ENCODE measurements at places on chromosomes 11 and 22.

- no peak for DNase-seq
Measured at GRCh38 chr11:86458294-86459001, 83.8 kb downstream of the CCDC81 start.

DNA sequence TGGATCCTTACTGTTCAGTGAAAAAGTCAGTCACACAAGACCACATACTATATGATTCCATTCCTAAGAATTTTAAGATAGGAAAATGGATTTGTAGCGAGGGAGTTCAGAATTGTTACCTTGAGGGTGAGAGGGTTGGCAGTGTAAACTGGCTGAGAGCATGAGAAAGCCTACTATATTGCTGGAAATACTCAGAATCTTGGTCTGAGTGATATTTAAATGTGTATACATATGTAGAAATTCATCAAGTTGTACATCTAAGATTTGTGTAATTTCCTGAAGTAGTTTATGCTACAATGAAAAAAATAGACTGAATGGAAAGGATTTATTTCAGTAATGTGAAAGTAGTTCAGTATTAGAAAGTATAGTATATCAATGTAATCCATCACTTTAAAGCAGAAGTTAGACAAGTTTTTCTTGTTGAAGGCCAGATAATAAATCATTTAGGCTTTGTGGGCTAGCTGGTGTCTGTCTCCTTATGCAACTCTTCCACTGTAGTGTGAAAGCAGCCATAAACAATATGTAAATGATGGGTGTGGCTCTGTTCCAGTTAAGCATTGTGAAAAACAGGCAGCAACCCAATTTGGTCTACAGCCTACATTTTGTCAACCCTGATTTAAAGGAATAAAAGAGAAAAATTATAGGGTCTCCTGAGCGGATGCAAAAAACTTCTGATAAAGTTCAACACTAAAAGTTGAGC lies 127.2 kb upstream of the THY1 start:
- no peak for DNase-seq

DNA sequence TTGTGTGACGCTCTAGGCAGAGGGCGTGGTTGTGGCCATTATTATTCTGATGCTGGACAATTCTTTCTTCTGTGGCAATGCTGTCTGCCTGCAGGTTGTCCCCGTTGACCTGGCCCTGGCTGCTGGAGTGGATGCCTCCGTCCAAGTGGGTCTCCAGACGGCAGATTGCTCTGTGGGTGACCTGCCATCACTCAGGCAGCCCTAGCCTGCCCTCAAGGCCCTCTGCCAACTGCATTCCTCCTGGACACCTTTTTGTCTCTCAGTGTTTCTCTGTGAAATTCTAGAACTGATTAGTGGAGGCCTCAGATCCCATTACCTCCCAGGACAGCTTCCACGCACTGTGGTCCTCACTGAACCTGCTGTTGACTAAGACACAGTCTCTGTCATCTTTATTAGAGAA lies 86.7 kb downstream of the TBC1D22A start:
- no peak for DNase-seq

DNA sequence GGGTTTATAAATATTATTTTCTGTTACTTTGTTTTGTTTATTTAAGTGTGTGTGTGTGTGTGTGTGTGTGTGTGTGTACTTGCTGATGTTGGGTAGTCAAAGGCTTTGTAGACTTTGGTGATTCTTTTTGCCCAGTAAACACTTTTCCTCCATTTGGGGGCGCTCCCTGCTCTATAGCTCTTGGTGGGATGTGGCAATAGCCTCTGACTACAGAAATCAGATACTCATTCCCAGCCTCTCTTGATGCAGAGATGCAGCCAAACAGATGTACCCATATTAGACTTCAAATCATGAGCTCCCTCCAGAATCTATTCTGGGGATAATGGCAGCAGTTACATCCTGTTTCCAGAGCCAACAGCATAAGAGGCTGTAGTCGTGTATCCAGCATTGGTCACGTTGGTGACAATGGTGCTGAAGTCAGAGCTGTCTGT lies 33.4 kb upstream of the APOL5 start:
- DNase-seq = no peak

- no peak for DNase-seq
Measured at GRCh38 chr11:116960930-116961329, 123.5 kb upstream of the APOA1 start.

- DNase-seq = no peak
Measured at GRCh38 chr11:120563703-120564572, 52.4 kb downstream of the GRIK4 start.

GRCh38 chr22:47816863-47817210 lies 1054.4 kb downstream of the TBC1D22A start:
- DNase-seq = no peak

- no peak for DNase-seq
Measured at GRCh38 chr11:9629064-9629463, 34.8 kb upstream of the SWAP70 start.

GRCh38 chr11:131579932-131580387 lies 209.5 kb downstream of the NTM start:
- DNase-seq = no peak

GRCh38 chr22:50289942-50290630 lies 17.4 kb downstream of the PLXNB2 start:
- no peak for DNase-seq

- DNase-seq = peak; percentile 29
Measured at GRCh38 chr11:66100272-66101065, 30.4 kb downstream of the PACS1 start.

DNA sequence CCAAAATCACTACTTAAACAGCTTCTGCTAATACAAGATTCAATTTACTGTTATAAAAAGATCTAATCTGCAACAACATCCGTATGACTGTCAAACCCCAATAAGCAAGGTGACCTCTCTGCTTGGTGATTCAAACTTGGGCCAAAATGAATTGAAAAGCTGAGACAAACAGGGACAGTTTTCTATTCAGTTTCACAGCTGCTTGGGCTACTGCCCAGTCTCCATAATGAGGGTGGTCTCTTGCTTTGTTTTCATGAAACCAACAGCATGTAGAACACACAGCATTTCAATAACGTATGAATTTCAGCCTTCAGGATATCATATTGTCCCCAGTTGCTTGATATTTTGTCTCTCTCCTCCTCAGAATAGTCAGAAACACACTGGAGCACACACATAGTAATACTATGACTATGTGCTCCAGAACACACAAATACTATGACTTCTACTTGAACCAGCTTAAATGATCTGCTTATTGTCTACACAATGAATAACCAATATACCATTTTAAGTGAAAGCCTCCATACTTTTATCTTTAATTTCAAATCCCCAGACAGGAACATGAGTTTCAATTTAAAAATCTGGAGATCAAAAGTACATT lies 285.0 kb downstream of the TTC28 start:
- DNase-seq = no peak

DNA sequence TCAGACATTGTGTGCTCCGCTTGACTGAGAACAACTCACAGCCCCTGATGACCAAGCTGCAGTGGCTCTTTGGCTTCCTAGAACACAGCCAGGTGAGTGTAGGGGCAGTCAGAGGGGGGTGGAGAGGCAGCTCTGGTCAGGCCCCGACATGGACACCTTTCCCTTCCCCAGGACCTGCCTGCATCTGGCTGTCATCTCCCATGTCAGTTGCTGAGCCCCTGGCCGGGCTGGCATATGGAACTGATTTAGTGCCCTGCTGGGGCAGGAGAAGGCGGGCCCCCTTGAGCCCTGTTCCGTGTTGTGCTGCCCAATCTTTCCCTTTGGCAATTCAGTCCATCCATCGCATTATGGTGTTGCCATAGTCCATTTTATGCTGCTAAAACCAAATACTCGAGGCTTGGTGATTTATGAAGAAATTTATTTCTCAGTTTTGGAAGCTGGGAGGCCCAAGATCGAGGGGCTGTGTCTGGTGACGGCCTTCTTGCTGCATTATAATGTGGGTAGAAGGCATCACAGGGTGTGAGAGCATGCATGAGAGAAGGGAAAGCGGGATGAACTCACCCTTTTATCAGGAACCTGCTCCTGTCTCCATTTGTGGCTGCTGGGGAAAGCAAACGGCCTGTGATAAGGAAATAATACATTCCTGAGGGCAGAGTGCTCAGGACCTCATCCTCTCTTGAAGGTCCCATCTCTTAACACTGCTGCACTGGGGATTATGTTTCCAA lies 19.0 kb downstream of the USP35 start:
- no peak for DNase-seq

DNA sequence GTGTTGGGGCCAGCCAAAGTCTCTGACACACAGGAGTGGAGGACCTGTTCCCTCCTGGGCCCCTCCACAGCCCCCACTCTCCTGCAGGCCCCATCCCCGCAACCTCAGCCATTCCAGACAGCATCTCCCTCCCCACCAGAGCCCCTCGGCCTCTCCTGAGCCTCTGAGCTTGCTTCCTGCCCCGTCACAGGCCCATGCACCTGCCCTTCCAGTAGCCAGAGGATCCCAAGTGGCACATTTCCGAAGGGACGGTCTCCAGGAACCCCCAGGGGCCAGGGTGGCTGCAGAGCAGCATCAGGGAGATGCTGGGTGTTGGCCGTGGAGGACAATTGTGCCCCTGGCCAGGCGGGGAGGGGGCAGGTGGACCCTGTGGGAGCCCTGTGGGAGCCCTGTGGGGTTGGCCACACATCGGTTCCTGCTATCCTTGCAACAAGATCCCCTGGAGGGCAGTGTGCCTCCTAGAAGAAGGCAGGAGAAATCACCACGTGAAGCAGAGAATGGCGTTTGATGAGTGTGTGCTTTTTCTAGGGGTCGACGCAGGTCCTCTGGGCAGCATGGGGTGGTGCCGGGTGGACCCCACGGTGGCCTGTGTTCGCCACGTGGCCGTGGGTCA lies 45.3 kb upstream of the PPARA start:
- no peak for DNase-seq

DNA sequence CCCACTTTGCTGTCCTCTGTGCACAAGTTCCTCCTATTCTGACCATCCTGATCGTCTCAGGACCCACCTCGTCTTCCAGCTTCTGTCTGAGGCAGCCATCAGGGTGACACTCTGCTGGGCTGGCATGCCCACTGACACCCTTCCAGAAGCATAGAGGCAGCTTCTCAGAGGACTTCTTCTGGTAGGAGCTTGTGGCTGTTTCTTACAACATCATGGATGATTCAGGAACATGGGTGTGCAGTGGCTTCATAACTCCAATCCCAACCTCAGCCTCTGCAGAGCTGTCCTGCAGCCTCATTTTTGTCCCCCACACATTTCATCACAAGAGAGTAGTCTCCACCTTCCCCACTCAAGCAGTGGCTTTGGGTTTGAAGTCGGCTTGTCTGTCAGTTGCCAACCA lies 20.9 kb upstream of the CTR9 start:
- DNase-seq = no peak

DNA sequence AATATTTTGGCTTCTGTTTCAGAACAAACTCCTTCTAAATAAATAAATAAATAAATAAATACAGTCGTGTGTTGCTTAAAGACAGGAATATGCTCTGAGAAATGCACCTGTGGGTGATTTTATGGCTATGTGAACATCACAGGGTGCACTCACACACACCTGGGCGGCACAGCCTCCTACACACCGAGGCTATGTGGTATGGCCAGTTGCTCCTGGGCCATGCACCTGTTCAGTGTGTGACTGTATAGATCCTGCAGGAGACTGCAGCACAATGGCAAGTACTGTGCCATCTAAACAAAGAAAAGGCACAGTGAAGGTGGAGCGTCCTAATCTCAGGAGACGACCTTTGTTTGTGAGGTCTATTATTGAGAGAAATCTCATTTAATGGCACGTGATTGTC lies 1281.1 kb downstream of the TBC1D22A start:
- DNase-seq = no peak

- DNase-seq = no peak
Measured at GRCh38 chr11:16926883-16927626, 87.2 kb downstream of the PLEKHA7 start.

- no peak for DNase-seq
Measured at GRCh38 chr11:117414724-117415123, 87.1 kb downstream of the CEP164 start.

GRCh38 chr22:28798810-28799605 lies 1.4 kb downstream of the XBP1 start:
- DNase-seq = no peak

DNA sequence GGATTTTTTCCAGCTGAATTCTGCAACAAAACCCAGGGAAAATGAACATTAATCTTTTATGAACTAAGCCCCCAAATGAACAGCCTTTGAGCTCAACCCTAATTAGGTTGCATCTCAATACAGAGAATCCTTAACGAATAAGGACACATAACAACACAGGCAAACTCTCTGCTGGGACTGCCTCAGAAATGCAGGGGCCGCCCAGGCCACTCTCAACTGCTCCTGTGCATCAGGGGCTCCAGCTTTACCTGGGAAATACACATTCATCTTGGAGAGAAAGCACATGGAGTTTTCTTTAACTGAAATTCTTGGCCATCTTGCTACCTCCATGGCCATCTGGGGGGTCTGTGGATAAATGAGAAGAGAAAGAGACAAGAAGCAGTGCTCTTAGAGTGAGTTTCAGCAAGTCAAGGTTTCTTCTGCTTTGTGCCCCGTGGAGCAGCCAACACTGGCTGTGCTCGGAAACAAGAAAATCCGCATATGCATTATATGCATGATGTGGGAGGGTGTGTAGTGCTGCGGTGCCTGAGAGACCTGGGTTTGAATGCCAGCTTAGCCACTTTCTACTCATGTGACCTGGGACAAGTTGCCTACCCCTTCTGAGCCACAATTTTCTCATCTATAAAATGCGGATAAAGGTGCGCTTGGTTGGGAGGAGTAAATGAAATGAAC lies 81.9 kb upstream of the RCN1 start:
- no peak for DNase-seq

DNA sequence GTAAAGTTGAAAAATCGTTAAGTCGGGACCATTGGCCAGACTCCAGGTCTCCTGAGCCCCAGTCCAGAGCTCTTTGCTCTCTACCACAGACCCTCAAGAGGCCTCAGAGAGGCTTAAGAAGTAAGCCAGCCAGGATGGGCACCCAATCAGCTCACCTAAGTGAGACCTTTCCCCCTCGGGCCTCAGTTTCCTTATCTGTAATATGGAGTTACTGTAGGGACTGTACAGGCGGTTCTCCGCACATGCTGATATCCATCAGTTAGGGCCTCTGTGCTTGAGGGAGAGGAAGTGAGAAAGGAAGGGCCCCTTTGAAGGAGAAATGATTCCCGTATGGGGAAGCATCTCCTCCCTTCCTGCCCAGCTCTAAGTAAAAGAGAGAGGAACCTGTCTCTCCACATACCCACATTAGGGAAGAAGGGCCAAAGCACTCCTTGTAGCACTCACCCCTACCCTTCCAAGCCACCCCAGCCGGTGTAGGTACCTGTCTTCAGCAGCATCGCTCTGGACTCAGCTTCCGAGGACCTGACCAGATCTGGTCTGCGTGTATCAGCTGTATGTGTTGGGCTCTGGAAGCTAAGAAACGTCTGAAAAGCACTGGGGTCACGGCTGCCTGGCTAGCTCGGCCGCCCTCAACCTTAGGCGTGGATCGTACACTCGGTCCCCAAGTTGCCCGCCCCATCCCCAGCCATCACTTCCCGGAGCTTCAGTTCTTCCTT lies 653 bp downstream of the NAGA start:
- DNase-seq = peak; percentile 10

DNA sequence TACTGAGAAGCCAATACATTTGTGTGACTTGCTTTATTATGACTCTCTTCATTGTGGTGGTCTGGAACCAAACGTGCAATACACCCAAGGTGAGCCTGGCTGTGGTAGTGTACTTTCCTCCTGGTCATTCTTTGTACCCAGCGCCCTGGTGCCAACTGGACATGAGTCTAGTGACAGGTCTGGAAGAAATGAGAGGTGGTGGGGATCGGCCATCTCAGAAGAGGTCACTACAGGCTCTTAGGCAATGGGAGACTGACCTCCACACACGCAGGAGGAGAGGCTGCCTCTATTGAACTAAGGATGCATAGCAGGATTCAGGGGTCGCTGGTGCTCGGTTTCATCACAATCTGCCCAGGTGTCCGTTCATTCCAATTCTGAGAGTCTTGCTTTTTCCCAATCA lies 56.4 kb upstream of the RTL6 start:
- DNase-seq = no peak

GRCh38 chr11:124569697-124570096 lies at the start of gene OR8A1:
Gene OR8A1 (plus strand): TSS chr11:124569997. CDS start chr11:124570120, 123 bp downstream.
- DNase-seq = no peak
